AML-193 (cell line): ENCODE measurements at places on chromosomes 7 and 10.

DNA sequence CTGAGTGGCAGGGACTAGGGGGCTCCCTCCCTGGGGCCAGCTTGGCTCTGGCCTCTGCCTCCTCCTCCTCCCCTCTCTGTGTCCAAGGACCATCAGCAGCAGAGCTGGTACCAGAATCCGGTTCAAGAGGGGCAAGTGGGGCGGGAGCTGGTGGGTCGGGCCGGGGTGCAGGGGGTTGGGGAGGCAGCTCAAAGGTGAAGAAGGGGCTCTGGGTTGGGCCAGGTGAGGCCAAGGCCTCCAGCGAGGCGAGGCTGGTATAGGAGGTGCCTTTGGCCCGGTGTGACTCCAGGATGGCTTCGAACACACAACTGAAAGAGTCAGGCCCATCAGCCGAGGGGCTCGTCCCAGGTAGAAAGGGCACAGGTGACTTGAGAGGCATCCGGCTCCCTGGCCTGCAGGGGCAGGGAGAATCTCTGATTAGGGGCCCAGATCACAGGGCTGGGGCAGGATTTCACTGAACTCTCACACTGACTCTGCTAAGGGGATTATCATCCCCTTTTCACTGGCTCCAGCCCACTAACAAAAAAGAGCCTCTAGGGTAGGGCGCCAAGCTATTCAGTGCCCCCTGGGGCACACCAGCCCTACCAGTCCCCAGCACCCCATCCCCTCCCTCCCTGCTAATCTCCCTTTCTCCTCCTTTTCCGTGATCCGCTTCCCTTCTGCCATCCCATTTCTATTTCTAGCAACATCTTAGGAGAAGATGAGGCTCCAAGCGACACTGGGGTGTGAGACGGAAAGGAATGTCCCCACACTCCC lies 4.6 kb downstream of the PSD start:
- DNase-seq = no peak

- DNase-seq = no peak
Observed at GRCh38 chr7:106243893-106244292, 40.9 kb downstream of the NAMPT start.

- DNase-seq = no peak
Observed at GRCh38 chr7:23687011-23687410, 7.0 kb downstream of the FAM221A start.

DNA sequence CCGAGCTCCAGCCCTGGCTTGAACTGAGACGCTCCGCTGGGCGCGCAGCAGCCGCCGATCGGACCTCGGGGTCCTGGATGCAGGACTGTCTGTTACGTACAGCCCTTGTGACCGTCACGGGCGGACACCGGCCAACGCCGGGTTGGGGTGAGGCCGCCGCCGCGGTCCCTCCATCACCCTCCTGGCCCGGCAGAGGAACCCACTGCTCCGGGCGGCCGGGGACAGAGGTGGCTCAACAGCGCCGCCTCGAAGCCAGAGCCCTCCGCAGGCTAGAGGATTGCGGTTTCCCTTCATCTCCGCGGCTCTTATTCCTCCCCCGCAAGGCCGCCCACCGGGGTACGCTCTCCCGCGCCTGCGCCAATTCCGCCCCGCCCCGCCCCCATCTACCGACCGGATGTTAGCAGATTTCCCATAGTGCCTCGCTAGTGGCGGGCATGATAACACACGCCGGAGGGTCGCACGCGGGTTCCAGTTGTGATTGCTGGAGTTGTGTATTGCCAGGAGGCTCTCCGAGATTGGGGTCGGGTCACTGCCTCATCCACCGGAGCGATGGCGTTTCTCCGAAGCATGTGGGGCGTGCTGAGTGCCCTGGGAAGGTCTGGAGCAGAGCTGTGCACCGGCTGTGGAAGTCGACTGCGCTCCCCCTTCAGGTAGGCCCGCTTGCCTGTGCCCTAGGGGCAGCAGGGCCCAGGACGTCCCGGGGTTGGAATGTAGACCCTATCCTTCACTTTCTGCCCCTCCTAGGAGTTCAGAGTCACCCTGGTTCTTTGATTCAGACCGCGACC lies at the start of gene TFAM:
Gene TFAM, plus strand, starts transcription at position 412 of the 785 bp plus-strand sequence. Its CDS starts 138 bp downstream, at position 550.
- peak; percentile 82 for DNase-seq

- no peak for DNase-seq
Observed at GRCh38 chr7:18530224-18531179, 35.0 kb downstream of the HDAC9 start.

DNA sequence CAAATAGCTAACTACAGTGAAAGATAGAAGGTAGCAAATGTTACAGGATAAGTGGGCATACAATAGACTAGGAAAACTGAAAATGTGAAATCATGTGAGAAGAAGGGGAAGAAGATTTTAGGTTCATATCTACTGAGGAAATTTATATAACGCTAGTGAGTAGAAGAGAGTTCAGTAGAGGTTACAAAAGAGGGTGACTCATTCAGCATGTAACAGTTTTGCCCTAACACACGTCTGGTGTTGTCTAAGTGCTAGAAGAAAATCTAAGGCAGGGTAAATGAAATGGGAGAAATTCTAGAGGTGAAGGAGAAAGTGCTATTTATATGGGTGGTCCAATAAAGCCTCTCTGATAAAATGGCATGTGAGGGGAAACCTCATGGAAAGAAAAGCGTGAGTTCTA lies 731.4 kb upstream of the POT1 start:
- DNase-seq = no peak

DNA sequence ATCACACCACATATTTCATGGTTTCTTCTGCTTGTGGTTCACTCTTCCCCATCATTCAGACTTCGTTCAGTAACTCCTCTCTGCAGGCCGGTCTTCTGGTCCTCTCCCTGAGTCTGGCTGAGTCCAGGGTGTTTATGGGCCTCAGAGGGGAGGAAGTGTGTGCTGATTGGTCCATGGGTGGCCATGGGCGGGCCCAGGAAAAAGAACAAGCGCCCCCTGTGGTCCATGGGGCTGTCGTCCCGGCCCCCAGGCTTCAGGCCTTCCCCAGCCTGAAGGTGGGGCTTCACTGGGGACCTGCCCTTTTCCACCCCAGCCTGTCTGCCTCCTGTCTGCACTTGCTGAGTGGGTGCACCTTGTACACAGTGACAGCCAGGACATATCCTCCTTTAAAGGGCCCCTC lies 123.7 kb downstream of the VIPR2 start:
- no peak for DNase-seq

GRCh38 chr7:98240961-98241673 lies 10.9 kb downstream of the TECPR1 start:
- DNase-seq = peak; percentile 6

DNA sequence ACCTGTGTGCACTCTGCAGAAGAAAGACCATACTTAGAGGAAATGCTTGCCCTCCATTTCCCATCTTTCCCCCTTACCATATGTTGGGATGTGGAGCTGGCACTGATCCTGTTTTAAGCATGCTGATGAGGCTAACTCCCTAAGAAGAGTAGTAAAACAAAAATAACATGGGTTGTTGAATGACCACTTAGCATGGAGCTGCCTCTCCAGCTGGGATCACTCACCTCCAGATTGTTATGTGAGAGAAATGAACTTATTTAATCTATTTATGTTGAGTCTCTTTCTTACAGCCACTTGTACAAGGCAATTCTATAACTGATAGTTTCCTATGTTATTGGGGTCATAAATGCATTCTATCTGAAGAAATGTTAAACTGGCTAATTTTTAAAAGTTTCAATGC lies 17.0 kb downstream of the CTTNBP2 start:
- no peak for DNase-seq

GRCh38 chr7:106329971-106330733 lies 45.4 kb upstream of the NAMPT start:
- DNase-seq = no peak

- no peak for DNase-seq
Observed at GRCh38 chr7:122199171-122199570, 55.1 kb upstream of the AASS start.

DNA sequence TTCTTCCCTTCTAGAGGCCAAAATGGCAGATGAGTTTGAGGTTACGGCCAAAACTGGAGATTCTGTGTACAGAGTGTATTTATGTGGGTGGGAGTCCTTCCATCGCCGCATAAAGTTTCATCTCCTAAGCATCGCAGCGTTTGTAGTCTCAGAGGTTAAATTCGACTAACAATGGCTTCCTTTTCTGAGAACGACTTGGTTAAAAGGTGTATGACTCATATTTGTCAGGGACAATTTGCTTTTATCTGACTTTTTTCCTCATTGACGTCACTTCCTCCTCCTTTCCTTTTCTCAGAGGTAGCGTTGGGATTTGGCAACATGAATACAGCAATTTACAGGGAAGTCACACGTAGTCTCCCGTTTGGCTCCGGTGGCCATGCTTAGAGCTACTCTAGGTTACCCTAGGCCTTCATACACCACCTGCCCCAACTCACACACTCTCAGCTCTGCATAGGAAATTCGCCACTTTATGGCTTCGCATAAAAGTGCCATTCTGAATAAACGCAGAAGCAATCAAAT lies 37.6 kb upstream of the TCF7L2 start:
- DNase-seq = no peak

DNA sequence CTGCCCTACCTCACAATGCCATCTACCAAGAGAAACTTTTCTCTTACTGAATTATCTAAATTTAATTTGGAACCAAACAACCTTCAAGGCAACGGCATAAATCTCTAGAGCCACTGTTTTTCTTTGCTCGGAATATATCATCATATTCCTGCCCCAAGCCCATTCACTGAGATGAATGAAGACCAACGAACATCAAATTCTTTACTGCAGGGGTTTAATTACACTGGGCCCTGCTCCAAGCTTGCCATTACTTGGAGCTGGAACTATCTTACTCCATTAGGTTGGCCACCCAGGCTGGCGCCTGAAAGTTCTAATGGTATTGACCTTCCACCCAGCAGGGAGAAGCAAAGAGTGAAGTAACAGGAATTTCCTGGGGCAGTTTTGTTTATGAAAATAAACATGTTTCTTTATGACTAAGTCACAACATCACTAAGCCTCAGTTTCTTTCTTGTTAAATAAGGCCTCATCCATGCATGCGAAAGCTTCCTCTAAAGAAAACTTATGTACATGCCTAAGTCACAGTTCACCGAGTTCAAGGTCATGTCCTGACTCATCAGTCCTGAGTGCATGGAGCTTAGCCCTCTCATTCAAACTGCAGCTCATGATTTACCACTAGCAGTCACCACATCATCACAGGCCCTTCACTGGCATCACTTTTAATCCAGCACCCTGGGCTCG lies 42.1 kb upstream of the ANAPC16 start:
- no peak for DNase-seq

- no peak for DNase-seq
Observed at GRCh38 chr7:52547308-52547910, 488.0 kb upstream of the POM121L12 start.

GRCh38 chr7:5442757-5443305 lies 19.2 kb upstream of the TNRC18 start:
- DNase-seq = no peak

DNA sequence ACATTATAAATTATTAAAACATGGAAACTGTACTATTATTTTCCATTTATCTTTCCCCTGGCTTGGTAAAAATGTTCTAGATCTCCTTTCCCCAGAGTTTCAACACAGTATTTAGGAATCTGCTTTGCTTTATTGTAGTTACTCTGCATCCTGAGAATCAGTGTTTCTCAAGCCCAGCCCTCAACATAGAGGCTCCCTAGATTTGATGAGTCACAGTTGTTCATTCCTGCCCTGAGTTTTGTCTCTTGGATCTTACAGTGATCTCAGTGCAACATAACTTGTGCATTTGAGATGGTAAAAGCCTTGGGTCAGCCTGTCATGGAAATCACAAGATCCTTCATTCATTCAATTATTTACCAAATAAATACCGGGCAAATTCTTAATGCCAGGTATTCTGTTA lies 63.0 kb downstream of the VAX1 start:
- no peak for DNase-seq

GRCh38 chr7:4265066-4265465 lies 417.0 kb upstream of the FOXK1 start:
- DNase-seq = no peak

DNA sequence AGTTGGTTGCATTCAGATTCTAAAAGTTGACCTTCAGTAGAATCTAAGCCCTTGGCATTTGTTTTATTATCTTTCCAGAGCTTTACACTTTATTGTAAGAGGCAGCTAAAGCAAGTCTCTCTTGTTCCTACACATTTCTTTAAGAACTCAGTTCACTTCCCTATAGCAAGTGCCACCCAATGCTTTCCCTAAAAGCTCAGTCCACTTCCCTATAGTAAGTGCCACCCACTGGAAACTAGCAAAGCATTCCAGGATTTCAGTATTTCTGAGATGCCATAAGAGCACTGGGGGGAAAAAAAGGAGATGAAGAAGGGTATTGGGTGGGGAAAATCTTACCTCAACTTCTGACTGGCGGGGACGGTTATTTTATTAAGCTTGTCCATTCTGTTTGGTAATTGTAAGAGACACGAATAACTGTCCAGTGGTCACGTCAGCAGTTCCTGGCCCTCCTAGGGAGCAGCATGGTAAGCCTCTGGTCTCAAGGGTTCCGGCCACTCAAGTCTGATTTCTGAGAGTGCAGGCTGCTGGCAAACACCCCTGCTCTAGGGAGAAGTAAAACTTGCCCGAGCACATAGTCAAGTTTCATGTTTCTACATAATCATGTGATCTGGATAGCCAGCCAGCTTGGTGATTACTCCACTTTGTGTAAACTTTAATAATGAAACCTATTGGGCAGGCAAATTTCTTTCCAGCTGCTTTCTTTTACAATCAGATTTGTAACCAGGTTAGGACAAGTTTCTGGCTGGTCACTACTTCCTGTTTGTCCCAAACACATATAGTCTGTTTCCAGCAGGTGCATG lies at the start of gene BLNK:
Gene BLNK, minus strand, starts transcription at position 554 of the 800 bp plus-strand sequence. Its CDS starts 171 bp downstream, at position 383.
- peak; percentile 22 for DNase-seq

DNA sequence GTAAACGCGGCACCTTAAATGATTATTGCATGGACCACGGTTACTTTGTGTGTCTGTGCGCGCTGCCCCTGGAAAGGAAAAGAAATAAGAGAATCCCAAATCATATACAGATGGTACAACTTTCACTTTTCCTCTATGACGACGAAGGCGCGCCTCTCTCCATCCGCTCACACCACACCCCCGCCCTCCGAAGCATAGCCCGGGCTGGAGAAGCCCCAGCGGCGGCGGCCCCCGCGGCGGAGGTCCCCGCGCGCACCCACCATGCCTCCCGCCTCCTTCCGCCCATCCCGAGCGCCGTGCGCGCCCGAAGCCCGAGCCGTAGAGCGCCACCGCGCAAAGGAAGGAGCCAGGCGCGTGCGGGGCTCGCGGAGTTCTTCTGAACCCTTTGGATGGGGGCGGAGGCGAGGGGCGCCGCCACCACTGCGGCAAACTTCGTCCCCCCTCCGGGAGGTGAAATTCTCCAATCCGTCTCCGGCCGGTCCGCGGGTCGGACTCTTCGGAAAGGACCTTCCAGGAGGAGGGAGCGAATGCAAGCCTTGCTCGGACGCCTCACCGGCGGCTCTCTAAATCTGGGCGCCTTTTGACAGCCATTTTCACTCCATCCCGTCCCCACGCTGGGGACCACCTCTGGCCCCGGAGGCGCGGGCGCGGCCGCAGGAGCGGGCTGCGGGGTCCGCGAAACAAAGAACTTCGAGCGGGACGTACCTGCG lies 588 bp downstream of the GLI3 start:
- no peak for DNase-seq
